ENCODE measurements at places on chromosomes 1 and 21. TPM values are rescaled to one million over a fixed set of nuclear protein-coding genes. Genes with fewer than 3 reads are reported as not detected.

DNA sequence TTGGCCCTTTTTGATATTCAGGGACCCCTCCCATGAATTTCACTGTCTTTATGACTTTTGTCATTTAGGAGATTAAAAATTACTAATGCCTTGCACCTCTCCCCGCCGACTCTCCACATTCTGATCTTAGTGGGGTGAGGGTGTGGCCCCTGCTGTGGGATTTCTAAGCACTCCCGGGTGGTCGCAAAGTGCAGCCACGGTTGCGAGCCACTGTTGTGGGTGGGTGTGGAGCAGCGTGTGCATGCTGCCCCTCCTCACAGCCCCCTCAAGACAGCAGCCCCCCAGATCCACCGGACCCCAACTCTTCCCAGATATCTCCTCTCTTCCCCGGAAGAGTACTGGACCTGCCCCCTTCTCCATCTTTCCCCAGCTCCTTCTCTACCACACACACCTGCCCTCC, 66.6 kb upstream of the EFHD2 start:
- no peak for DNase-seq

- no peak for DNase-seq
Measured at GRCh38 chr1:6471970-6472368, 6.0 kb upstream of the TNFRSF25 start.

- no peak for DNase-seq
Measured at GRCh38 chr1:44483089-44483874, 78.2 kb downstream of the RNF220 start.

Gene EVA1C
- total RNA-seq = 16.5 TPM

Gene MR1
- total RNA-seq = 2.3 TPM

DNA sequence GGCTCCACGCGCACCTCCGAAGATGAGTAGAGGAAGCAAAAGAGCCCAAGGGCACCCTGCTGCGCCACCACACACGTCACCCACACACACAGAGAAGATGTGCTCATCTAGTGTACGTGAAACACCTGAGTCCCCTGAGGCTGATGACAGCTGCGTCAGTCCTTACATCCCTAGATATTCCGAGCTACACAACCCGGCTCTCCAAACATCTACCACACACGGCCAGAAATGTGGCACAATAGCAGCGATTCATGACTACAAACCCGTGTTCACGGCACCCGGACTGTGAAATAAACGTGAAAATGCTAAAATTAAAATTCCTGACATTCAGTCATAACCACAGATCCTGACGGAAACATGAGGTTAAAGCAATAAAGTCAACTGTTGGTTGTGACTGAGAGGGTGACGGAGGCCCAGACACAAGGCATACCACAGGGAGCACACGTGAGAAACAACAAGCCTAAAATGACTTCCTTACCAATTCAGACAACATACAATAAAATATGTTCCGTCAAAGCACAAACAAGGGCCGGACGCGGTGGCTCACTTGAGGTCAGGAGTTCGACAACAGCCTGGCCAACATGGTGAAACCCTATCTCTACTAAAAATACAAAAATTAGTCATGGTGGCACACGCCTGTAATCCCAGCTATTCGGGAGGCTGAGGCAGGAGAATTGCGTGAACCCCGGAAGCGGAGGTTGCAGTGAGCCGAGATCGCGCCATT, 7.3 kb downstream of the SSU72 start:
- no peak for DNase-seq

DNA sequence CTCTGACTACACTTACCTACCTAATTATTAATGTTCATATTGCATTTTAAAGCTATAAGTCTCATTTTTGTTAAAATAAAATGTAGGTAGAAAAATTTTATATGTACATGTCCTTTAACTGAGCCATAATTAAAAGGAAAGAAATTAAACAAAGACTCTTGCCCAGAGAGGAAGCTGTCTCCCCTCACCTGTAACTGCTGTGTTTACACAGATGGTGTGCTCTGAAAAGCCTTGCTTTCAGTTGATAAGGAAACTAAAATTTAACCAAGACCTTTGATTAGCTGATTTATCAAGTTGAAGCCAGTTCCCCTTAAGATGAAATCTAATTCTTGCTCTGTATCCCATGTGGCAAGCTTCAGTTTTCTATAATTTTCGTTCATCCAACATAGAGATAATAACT, 213.5 kb downstream of the LYPLAL1 start:
- DNase-seq = no peak

Gene HIVEP3
- total RNA-seq = 3.4 TPM

- peak; percentile 81 for DNase-seq
Measured at GRCh38 chr21:38804789-38805327, 871 bp upstream of the ETS2 start.

Gene LY9
- 0.33 TPM for total RNA-seq

DNA sequence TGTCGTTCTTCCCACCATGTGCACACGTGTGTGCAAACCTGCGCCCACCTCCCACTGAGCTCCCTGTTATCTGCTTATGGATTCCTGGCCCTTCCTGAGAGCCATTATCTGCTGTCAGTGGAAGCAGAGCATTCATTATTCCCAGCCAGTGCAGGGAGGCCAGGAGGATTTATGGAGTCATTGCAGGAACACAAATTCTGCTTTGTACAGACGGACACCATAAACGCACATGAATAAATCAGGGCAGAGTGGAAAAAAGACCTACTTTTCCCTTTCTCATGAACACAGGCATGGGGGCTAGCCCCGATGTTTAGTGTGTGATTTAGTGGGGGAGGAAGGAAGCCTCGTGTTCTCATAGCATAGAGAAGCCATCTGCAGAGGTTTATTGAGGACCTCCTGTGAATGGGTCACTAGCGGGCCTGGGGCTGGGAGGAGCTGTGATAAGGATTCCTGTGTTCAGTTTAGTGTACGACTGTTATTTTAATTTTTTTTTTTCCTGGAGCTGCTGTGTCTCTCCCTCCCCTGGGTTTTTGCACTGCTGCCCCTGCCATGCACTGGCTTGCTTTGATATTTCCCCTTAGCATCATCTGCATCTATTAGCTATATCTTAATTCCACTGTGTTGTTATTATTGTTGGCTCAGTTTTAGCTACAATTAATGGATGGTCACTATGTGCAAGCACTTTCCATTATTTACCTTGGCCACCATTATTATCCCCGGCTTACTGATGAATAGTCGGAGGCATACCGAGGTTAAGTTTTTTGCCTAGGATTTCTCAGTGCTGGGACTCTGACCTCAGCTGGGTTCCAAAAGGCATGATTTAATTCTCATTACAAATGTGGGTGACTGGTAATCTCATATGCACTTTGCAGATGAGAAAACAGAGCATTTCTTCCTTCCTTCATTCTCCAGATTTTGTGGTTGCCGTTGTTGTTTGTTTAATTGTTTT, 33.0 kb downstream of the HUNK start:
- no peak for DNase-seq

DNA sequence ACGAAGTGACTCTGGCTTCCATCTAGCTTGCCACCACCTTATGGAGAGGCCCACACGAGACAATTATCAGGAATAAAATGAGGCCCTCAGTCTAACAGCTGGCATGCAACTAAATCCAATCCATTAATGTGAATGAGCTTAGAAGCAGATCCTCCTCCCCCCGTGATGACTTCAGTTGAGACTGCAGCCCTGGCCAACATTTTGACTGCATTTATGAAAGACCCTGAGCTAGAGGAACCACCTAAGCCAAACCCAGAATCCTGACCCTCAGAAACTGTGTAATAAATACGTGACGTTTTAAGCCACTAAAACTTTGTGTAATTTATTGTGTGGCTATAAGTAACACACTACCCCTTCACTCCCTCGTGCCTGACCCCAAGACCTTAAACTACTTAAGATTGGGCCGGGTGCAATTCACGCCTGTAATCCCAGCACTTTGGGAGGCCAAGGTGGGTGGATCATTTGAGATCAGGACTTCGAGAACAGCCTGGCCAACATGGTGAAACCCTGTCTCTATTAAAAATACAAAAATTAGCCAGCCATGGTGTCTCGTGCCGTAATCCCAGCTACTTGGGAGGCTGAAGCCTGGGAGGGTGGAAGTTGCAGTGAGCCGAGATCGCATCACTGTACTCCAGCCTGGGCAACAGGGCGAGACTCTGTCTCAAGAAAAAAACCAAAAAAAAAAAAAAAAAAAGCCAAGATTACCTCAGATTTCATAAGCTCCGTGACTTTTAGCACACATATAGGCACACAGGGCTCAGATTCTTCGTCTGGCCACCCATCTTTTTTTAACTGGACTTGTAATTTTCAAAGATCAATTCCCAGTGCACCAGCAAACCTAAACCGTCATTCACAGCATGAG, 72.5 kb downstream of the ENAH start:
- DNase-seq = no peak

Gene LEFTY1
- 153 TPM for total RNA-seq

DNA sequence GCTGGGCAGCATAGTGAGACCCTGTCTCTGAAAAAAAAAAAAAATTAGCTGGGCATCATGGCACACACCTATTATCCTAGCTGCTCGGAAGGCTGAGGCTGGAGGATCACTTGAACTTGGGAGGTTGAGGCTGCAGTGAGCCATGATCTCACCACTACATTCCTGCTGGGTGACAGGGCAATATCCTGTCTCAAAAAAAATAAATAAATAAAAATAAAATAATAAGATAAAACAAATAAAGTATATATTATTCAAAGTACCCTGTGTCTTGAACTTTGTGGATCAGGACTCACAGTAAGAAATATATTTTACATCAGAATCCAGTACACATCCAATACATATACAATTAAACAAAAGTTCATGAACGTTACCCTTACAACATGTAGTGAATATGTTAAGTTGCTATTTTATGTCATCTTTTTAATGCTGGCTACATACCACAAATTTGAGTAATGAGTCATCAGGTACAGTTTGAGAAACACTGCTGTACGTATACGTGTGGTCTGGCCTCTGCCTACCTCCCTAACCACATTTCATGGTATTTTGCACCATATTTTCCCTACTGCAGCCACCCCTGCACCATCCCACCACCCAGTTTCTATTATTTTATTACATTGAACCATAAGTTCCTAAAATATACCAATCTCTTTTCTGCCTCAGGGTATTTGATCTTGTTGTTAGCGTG, 4.4 kb downstream of the NME7 start:
- DNase-seq = no peak

Gene LCE1B
- not detected for total RNA-seq

GRCh38 chr1:58545591-58546519, 671 bp downstream of the OMA1 start:
- DNase-seq = peak; percentile 88

- DNase-seq = no peak
Measured at GRCh38 chr1:45793942-45794604, 9.3 kb upstream of the MAST2 start.

Gene AIRE
- not detected for total RNA-seq

Gene RAB42
- total RNA-seq = not detected

GRCh38 chr1:201072149-201072548, 40.1 kb downstream of the CACNA1S start:
- DNase-seq = no peak

GRCh38 chr1:167638064-167638463, 8.0 kb downstream of the RCSD1 start:
- no peak for DNase-seq

DNA sequence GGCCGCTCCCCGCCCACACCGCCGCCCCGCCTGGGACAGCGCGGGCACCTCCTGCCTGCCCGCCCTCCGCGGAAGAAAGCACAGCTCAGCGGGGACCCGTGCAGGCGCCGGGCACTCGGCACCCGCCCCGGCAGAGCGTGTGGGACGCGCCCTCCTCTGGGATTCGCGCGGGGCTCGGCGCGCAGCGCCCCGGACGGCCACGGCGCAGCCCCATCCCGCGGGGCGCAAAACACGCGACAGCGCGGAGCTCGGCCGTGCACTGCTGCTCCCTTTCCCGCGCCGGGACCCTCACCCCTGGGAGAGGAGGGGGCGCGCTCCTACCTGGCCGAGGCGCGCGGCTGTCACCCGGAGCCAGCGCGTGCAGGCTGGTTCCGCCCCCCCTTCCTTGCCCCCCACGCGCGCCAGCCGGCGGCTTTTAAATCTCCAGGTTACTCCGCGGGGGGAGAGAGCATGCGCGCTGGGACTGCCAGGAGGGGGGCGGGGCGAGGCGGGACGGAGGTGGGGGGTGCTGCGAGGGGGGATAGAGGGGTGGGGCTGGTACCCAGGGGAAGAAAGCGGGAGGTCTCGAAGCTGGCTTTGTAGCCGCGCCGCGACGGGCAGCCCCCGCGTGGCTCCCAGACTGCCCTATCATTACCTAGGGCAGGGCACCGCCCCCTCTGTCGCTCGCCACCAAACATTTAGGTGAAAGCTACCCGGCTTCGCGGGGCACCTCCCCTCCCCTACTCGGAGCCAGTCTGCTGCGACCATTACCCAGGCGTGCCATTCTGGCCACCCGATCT, at the start of gene SLC45A3:
Gene SLC45A3 (minus strand): TSS at position 437 of the 779 bp plus-strand sequence. CDS start 15,853 bp downstream, outside the sequence.
- DNase-seq = peak; percentile 27

Gene TMEM79
- 2.3 TPM for total RNA-seq

- DNase-seq = no peak
Measured at GRCh38 chr21:24023936-24024335, 1583.3 kb downstream of the MRPL39 start.

GRCh38 chr1:149977345-149977744, 33.2 kb downstream of the OTUD7B start:
- no peak for DNase-seq

DNA sequence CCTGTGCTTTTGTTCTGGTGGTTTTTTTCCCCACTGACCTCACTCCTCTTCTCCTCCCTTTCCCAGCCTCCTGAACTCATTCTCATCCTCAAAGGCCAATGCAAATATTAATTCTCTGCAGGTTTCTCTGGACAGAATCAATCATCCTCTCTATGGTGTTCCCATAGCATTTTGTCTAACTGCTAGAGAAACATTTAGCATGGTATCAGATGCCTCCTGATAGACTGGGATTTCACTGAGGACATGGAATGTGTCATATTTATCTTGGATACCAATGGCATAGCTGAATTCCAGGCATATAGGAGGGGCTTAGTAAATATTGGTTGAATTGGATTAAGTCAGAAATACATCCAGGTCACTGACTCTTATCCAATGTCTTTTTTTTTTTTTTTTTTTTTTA, 46.1 kb upstream of the SRP9 start:
- DNase-seq = no peak

DNA sequence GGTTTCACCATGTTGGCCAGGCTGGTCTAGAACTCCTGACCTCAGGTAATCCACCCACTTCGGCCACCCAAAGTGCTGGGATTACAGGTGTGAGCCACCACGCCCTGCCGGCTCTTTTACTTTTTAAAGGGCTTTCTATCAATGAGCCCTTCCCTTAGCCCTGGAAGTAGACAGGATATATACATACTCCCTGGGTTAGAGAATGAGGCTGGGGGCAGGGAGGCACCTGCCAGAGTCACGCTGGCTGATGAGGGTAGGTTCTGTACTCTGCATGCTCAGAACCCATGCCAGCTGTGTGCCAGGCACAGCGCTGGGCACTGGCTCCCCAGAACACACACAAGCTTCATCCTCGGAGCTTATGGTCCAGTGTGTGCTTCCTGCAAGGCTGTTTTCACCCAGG, 113.6 kb upstream of the IPO9 start:
- DNase-seq = peak; percentile 8

DNA sequence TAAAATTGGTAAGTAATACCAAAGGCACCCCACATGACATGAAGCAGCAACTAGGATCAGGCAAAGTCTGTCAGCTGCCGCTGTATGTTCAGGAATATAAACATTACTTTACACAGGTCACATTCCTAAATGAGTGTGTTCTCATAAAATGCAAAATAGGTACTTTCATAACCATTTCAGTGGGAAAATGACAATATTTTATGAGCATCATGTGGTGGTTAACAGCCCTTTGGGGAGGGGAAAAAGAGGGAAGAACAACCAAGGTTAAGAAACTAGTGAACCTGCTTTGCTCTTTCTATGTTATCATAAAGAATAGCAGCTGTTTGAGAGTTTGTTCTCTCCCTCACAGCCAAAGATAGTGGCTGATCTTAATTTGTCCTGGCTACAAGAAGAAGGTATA, 105.4 kb upstream of the LBR start:
- no peak for DNase-seq
